Psoas muscle (tissue), 8 donors: ENCODE measurements at places on chromosomes 1 and 21.

GRCh38 chr1:210076620-210077019 lies 138.6 kb downstream of the SYT14 start:
- no peak for DNase-seq

DNA sequence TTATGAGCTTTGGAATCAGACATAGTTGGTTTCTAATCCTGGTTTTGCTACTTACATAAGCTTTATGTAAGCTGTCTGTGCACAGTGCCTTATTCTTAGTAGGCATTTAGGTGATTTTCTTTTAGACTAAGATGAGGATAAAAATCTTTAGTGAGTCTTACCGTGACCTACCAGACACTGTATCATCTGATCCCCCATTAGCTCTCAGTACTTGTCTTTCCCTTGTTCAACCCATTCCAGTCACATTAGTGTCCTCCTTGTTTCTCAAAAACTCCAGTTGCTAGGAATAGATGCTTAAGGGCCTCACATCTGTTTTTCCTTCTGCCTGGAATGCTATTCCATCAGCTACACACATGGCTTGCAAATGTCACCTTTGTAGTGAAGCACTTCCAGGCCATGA lies 18.8 kb downstream of the PPP1R12B start:
- DNase-seq = no peak

DNA sequence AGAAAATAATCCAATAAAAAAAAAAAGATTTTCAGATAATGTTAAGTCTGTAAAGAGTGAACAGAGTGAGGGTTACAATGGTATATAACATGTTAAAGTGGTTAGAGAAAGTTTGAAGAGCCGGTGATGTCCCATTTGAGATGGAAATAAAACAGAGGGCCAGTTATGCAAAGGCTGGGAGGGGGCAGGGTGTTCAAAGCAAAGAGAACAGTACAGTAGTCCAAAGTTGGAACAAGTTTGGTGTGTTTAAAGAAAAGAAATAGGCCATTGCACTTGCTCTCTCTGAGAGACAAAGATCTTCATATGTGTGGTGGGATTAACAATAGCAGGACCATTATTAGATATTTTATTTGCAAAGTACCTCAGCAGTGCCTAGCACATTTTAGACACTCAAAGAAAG lies 179.5 kb upstream of the PKN2 start:
- no peak for DNase-seq

GRCh38 chr1:12604114-12604874 lies 13.7 kb downstream of the DHRS3 start:
- no peak for DNase-seq

DNA sequence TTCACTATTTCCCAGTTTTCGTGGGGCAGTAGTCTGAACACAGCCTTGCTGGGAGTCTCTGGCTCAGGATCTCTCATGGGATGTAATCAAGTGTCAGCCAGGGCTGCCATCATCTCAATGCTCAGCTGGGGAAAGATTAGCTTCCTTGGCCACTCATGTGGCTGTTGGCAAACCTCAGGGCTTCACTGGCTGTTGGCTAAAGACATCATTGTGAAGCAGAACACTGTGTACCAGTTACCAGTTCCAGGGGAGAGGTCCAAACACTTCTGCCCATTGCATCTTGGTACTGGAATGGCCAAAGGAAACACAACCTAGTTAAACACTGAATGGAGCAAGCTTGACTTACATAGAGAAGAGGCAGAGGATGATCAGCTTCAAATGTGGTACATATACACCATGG lies 33.7 kb downstream of the AADACL4 start:
- DNase-seq = peak; percentile 47

DNA sequence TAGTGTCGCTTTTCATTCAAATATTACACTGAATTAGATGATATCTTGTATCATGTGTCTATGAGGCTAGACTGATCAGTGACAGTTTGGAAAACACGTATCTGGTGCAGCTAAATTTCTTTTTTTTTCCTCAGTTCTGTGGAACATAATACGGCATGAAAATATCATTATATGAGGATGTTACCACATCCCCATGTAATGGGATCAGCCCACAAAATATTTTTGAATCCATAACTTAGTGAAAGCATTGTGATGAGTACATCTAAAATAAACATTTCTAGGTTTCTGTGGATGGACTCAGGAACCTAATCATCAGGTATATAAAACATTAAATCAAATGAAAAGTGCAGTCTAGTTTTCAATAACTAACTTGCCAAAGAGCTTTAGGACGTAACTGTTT lies 356.3 kb downstream of the USP25 start:
- DNase-seq = no peak

DNA sequence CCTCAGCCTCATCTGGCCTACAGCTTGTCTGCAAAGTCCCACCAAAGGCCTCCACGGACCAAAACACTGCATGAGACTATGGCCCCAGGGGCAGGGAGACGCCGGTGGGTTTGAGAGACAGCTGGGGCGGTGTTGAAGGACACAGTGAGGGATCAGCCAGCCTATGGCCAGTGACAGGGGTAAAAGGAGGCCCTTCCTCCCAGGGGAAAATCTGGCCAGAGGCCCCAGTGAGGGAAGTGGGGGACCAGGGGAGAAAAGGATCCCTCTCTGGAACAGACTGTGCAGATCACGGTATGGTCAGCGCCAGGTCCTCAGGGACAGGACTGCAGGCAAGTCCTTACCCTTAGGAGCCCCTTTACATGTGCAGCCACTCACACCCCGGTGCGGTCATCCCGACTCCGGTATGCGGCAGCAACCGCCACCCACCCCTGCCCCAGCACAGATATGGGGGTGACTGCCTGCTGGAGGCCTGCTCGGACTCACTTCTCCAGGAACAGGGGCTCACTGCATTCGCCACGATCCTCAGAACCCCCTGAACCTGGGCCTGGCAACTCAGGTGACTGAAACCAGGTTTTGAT lies 1.3 kb downstream of the CERS2 start:
- DNase-seq = no peak

DNA sequence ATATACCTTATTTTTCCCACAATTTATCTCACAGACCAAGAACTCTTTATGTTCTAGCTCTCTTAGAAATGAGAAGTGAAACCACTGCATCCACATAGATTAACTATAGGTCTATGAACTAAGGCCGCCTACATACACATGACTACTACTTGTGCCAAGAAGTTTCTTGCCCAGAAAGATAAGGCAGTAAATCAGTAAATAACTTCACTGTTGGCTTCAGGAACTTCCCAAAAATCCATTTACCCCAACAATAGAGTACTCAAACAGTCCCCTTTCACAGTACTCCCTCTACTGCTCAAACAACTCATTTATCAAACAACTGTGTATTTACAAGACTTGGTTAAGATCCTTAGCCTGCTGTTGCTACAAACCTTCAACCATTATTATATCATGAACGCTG lies 96.5 kb downstream of the NME7 start:
- DNase-seq = no peak

DNA sequence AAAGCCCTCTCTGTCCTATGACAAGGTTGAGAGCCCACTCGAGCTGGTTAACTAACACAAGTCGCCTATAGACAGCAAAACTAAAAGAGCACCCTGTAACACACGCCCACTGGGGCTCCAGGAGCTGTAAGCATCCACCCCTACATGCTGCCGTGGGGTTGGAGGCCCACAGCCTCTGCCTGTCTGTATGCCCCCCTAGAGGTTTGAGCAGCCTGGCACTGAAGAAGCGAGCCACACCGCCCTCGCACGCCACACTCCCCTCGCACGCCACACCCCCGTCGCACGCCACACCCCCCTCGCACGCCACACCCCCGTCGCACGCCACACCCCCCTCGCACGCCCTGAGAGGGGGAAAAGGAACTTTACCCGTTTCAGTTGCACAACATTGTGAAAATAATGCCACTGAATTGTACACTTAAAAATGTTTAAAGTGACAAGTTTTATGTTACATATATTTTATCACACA lies 13.2 kb upstream of the HMGCL start:
- peak; percentile 84 for DNase-seq

- DNase-seq = no peak
These were observed 62.5 kb downstream of the XCL1 start for GRCh38 chr1:168638884-168639283.

- DNase-seq = no peak
These were observed 35.2 kb downstream of the NVL start for GRCh38 chr1:224294775-224295174.

GRCh38 chr1:83901547-83902155 lies 97.3 kb downstream of the TTLL7 start:
- no peak for DNase-seq

GRCh38 chr1:17289721-17290120 lies 18.3 kb upstream of the PADI4 start:
- no peak for DNase-seq
